ENCODE measurements at places on chromosomes 1 and 21.

DNA sequence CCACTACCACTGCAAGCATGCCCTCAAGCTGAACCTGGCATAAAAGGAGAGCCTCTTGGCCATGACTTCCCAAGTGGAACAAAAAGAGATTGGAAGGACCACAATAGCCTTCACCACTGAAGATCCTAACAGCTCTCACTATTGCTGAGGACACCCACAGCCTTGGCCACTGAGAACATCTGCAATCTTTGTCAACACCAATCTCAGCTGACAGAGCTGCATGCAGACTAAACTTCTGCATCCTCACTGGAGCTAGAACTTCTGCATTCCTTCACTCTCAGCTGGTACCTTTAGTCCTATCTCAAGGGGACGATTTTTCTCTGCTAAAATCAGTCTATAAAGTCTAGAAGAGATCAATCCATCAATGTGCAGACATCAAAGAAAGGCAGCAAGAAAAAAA lies 8.3 kb upstream of the FCRL2 start:
- no peak for DNase-seq

DNA sequence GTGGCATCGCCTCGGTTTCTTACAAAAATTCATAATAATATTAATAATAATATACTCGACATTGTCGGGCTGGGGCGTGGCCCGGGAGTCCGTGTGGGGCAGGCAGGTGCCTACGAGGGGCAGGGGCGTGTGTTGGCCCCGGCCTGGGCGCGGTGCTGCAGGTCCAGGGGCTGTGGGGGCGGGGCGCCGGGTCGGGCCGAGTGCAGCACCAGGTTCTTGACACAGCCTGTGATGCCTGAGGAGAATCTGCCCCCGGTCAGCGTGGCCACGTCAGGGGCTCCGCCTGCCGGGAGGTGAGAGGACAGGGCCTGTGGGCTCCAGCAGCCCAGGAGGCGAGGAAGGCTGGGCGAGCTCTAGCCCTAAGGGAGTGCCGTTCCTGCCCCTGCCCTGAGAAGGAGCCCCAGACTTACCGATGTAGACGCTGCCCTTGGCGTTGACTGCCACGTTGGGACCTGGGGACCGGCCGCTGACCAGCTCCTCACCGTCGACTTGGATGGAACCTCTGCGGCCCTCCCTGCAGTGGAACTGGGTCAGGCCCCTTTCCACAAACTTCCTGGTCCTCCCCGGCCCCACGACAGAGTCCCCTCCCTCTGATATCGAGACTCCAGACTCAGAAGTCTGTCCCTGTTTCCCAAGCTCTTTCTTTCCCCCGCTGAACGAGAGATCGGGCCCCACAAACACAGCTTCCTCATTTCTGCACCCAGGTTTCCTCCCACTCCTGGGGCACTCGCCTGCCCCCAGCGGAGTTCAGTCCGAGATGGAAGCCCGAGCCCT lies 11.3 kb downstream of the LDLRAD2 start:
- DNase-seq: no peak

- DNase-seq: no peak
These were observed 634.5 kb downstream of the LTN1 start for GRCh38 chr21:28358170-28358569.

DNA sequence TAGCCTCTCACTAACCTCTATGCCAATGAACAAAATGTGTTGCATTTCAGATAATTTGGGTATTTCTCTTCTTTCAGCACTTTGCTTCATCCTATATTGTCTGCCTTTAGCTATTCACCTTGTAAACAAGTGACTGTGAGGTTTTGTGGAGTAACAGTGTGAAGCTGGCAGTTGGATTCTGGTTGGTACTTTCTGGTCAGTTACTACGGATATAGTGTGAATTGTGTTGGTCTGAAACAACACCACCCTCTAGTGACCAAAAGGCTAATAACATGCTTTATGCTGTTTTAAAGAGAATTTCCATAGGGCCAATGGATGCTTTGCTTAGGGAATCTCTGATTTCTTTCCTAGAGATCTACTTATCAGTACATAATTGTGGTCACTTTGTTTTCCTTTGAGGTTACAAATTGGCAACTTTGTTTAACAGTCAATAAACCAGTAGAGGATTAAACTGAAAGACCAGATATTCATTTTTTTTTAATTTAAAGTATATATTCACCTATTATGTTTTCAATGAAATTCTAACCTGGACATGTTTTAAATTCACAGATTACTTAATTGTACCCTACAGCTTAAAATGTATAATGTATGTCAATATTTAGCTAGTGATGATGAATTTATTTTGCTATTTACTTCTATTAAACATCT lies 2.5 kb upstream of the PTGER3 start:
- DNase-seq: no peak

- DNase-seq: no peak
These were observed 156.8 kb upstream of the LRRC7 start for GRCh38 chr1:69410893-69411292.

DNA sequence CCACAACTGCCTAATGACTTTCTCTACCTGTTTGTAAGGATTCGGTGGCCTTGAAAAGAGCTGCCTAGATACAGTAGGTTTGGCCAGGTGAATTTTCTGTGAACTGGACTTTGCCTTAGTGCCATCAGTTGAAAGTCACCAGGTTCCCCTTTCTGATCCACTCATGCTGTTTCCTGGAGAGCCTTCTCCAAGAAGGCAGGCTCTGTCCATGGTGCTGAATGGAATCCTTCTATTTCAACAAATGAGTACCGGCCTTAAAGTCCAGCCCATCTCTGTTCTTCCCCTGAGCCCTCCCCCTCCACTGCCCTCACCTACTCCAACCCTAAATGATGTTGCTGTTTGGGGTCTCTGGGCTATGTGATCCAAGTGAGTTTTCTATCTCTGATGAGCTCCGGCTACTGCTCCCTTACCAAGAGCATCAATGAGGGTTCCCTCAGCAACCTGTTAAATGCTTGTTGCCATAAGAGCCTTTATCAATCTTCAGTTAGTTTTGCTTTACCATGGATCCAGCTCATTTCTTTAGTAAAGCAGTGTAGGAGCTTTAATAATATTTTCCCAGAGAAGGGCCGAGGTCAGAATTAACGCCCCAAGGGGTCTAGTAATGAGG lies 500.4 kb downstream of the PTPRU start:
- no peak for DNase-seq

DNA sequence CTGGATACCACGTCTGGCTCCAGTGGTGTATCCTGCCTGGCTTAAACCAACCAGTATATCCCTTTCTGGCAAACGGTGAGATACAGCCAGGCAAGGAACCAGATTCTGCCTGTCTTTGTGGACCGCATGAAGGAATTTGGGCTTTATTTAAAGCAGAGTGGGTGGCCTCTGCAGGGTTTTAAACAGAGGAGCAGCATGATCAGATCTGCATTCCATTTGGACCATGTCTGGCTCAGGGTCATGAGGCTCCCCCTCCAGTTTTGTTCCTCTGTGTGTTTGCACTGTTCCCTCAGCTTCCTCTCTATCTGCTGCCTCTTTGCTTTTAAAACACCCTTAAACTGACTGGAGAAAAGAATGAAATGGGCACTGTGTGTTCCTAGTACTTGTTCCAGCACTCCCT lies 195.0 kb downstream of the GIPC2 start:
- DNase-seq: no peak

DNA sequence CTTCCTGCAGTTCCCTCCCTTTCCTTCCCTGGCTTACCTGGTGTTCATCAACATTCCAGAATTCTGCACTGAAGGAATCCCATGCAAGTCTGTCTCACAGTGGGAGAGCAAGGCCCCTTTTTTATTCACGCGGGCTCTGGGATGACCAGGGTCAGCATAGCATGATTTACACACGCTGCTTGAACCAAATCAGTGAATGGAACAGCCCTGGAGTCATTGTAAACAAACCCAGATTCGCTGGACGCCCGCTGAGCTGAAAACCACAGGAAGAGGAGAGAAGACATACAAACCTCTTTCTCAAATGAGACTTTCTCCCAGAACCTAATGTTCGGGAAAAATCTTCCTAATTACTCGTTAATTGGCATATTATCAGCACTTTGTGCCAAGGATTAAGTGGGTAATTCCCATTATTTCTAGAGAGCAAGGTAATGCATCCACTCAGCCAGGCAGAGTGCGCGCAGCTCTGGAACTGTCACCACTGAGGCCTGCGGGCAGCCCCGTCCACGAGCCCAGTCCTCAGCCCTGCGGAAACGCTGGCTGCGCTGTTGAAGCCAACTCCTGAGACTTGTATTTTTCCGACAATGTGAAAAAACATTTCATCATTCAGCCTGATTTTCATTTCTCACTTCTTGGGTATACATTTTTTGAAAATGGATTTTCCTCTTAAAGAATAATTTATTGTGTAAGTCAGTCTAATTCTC lies 140.0 kb downstream of the ETS2 start:
- no peak for DNase-seq

GRCh38 chr1:184975208-184975870 lies 1.0 kb upstream of the NIBAN1 start:
- DNase-seq: no peak

GRCh38 chr1:200965111-200965805 lies 58.3 kb downstream of the KIF21B start:
- DNase-seq: no peak
